ENCODE measurements at places on chromosomes 2 and 18. TPM values are rescaled to one million over a fixed set of nuclear protein-coding genes. Genes with fewer than 3 reads are reported as not detected.

The MFSD2B gene
- 0.19 TPM for total RNA-seq

The SOCS6 gene
- total RNA-seq, result 18.8 TPM

The MEIS1 gene
- total RNA-seq, result 20.4 TPM

The SFT2D3 gene
- 3.6 TPM for total RNA-seq

The ARHGAP15 gene
- 6.5 TPM for total RNA-seq

The RPIA gene
- total RNA-seq, result 11.0 TPM

The CHAC2 gene
- 3.5 TPM for total RNA-seq

The ABCG5 gene
- total RNA-seq, result not detected

The LONRF2 gene
- total RNA-seq, result 15.6 TPM

The PROM2 gene
- 0.66 TPM for total RNA-seq

The GAREM2 gene
- 2.7 TPM for total RNA-seq

The TNFRSF11A gene
- total RNA-seq, result 3.5 TPM

The IL36B gene
- not detected for total RNA-seq

The XIRP2 gene
- 51.8 TPM for total RNA-seq

The ACMSD gene
- total RNA-seq, result not detected

The MFF gene
- 84.0 TPM for total RNA-seq

The DAW1 gene
- 0.15 TPM for total RNA-seq

The UGT1A4 gene
- total RNA-seq, result not detected

The RAX gene
- total RNA-seq, result not detected

The FAM124B gene
- total RNA-seq, result 0.44 TPM

The EVX2 gene
- total RNA-seq, result not detected

The CFC1 gene
- total RNA-seq, result 1.3 TPM

The SIX3 gene
- not detected for total RNA-seq

The SLC30A3 gene
- total RNA-seq, result 9.4 TPM

Measured in right cardiac atrium (tissue), 5 donors.